ENCODE measurements at places on chromosomes 5 and 9.

- no peak for DNase-seq
These were observed 89.1 kb upstream of the SPDL1 start for GRCh38 chr5:169494383-169494935.

DNA sequence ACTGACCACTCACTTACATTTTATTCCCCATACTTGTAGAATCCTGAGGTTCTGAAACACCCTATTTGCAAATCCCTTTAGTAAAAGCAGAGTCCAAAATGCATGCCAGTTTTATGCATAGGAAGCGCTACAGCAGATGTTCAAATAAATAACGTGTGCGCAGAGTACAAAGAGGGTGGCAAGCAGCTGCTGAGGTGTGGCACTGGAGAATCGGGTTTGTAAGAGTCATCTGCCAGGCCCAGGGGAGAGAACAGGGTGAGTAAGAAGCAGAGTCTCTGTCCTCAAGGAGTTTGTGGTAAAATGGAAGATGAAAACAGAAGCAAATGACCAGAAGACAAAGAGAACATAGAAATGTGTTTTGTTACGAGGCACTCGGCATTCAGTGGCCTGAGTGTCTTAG is 288.8 kb downstream of the GLIS3 start:
- DNase-seq = no peak

DNA sequence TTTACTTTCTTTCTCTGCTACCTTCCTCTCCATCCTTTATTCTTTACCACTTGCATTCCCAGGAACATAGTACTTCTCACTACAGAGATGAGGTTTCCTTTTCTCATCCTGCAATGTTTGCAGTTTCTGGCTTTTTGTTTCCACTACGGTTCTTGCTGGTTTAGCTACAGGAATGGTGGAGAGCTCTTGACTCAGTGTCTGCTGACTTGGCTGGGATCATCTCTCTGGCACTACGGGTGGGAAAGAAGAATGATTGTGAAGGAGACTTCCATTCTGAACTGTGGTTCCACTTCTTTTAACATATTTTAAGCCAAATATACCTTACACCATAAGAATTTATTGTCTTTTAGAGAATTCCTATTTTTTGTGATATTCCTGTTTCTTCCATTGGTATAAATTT is 65.1 kb downstream of the NREP start:
- DNase-seq = no peak

DNA sequence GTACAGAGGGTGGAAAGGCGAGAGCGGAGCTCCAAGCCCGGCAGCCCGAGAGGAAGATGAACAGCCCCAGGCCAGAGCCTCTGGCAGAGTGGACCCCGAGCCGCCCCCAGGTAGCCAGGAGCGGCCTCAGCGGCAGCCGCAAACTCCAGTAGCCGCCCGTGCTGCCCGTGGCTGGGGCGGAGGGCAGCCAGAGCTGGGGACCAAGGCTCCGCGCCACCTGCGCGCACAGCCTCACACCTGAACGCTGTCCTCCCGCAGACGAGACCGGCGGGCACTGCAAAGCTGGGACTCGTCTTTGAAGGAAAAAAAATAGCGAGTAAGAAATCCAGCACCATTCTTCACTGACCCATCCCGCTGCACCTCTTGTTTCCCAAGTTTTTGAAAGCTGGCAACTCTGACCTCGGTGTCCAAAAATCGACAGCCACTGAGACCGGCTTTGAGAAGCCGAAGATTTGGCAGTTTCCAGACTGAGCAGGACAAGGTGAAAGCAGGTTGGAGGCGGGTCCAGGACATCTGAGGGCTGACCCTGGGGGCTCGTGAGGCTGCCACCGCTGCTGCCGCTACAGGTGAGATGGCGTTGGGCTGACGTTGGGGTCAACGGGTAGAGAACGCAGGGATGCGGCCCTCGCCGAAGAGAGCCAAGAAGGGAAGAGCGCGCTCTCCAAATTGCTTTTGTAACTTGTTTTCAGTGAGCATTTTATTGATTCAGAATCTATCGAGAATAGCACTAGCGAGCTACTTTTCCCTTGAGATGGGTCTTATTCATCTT is at the start of gene PTGER4:
Gene PTGER4 (plus strand): TSS at position 3 of the 769 bp plus-strand sequence. CDS start 1,079 bp downstream, outside the sequence.
- no peak for DNase-seq

DNA sequence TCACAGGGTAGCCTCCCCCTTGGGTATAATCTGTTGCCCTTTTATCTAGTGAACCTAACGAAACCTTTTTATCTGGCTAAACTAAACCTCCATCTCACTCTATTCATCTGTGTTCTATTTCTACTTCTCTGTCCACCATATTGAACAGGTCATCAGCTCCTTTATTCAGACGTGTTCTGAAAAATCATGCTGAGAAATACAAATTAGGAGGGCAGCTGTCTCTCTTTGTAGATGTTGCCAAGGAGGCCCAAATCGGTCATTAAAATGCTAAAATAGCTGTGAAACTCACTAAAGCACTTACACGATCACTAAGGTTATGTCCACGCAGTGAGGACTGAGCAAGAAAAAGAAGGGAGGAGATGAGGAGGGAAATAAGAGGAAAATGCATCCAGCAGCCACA is 115.6 kb upstream of the RETREG1 start:
- no peak for DNase-seq

- DNase-seq = no peak
These were observed 64.5 kb downstream of the SLF1 start for GRCh38 chr5:94682814-94683520.

DNA sequence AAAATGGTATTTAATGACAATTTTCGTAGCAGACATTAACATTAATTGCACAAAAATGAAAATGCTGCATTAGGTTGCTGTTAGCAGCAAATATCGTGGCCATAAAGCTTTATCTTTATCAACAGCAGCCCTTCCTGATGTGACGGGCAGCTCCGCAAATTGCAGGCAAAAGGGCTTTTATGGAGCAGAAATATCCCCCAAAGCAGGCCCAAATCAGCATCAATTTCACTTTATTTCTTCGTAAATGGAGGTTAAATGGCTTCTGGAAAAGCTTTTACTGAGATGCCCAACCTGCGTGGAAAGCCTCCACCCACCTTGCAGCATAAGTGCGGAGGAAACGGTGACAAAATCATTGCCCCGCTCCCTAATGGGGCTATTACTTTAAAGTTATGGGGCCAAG is 77.9 kb upstream of the BARHL1 start:
- no peak for DNase-seq

Data from non-pigmented ciliary epithelial cell (primary cell).